CD4-positive, alpha-beta T cell treated with Interleukin-15 for 4 hours (primary cell): ENCODE measurements at places on chromosomes 2 and 18.

- no peak for DNase-seq
These were observed 77.2 kb downstream of the NEURL3 start for GRCh38 chr2:96427917-96428316.

DNA sequence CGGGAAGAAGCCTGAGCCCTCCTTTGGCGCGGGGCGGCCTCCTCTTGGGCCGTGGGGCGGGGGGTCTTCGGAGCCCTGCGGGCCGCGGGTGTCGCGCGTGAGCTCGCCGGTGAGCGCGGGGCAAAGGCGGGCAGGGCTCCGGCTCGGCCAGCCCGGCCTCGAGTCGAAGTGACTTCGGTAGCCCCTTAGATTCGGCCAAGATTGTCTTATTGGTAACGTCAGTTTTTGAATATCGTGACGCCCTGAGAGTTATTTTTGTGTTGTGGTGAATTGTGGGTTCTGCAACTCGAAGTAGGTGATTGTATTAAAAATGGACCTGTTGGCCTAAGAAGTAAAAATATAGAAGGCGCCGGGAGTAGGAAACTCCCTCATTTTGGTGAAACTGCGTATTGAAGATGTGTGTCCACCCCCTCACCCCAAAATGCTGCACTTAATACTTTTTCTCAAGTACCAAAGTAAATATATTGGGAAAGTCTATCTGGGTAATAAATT lies 669 bp downstream of the MARCHF7 start:
- peak; percentile 23 for DNase-seq

DNA sequence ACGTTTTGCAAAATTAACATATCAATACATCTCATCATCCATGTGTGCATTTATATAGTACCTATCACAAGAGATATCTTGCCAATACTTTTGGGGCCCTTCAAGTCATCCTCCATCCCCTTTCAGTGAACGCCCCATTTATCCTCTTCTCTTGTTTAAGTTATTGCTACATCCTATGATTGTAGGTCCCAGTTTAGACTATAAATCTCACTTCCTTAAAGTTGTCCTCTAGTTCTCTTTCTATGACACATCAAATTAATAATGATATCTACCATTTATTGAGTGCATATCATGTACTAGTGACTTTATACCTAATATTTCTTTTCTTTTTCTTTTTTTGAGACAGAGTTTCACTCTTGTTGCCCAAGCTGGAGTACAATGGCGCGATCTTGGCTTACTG lies 28.8 kb upstream of the FBXO11 start:
- DNase-seq: no peak

DNA sequence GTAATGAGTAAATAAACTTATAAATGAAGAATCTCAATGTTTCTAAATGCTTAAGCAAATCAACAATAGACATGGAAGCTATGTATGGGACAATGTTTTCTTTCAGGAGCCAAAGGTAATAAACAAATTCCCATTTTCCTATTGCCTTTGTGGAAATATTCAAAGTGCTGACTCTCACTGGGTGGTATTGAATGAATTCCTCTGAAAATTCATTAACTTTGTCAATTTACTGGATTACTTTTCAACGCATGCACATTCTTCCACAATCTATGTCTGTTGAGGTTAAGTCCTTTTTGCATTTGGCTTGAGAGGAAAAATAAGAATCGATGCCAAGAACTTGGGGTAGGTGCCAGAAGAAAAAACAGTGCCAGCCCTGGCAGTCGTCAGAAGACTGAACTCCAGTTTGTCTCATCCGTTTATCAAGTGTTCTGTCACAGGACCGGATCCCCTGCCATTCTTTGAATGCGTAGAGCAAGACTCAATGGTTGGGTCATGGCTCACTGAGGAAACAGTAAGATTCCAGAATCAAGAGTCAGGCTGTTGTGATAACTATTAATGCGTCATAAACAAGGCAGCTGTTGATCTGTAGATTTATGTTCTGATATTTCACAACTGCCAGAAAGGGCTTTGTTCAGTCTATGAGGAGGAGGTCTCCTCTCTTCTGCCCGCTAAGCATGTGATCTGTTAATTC lies 133.3 kb downstream of the GFPT1 start:
- no peak for DNase-seq

GRCh38 chr2:16687955-16688354 lies 22.3 kb upstream of the CYRIA start:
- no peak for DNase-seq
